Stimulated activated CD4-positive, alpha-beta T cell treated with anti-CD3 and anti-CD28 coated beads, Interleukin-1b, Interleukin-23, amount 100 ng/mL, for 48 hours (primary cell): ENCODE measurements at places on chromosomes 5 and 9.
A peak's percentile ranks its signal among the peaks of the same experiment; 100 is the strongest.

GRCh38 chr5:56616454-56617160 lies 198.7 kb upstream of the MAP3K1 start:
- no peak for DNase-seq

DNA sequence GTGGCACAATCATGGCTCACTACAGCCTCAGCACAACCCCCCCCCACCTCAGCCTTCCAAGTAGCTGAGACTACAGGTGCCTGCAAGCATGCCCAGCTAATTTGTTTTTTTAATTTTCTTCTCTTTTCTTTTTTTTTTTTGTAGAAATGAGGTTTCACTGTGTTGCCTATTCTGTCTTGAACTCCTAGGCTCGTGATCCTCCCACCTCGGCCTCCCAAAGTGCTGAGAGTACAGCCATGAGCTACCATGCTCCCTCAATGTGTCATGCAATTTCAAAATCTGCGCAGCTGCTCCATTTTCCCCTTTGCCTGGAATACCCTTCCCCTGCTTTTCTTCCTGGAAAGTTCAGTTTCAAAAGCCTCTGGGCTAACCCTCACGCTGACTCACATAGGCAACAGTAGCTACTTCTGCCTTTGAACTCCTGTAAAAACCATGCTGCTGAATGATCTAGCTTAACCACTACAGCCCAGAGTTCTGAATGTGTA lies 71.0 kb upstream of the IL7R start:
- DNase-seq: peak; percentile 62

- no peak for DNase-seq
These were observed 12.0 kb downstream of the PBX3 start for GRCh38 chr9:125758986-125759763.

GRCh38 chr9:16625161-16625631 lies 245.3 kb downstream of the BNC2 start:
- DNase-seq: no peak

DNA sequence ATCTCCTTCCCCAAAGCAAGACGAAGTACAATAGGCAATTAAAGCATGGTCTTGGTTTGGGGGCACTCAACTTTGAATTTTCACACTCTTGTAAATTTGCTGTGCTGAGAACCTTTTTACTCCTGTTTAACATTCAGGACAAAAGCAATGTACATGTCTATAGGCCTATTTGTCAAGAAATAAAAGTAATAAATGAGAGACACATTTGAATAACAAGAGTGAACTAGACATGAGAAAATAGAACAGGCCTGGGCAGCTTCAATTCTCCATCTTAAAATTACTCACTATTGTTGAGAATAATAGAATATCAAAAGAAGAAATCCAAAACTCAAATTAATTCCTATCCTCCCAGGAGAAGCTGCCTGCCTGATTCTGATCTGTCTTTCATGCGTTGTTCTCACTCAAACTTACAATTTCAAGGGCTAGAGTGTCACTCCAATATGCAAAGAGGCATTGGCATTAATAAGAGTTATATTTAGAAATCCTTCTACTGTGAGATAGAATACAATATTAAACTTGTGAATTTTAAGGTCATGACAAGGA lies 192.9 kb upstream of the CCNG1 start:
- no peak for DNase-seq

GRCh38 chr5:135158982-135159381 lies 125.0 kb upstream of the PITX1 start:
- DNase-seq: no peak

DNA sequence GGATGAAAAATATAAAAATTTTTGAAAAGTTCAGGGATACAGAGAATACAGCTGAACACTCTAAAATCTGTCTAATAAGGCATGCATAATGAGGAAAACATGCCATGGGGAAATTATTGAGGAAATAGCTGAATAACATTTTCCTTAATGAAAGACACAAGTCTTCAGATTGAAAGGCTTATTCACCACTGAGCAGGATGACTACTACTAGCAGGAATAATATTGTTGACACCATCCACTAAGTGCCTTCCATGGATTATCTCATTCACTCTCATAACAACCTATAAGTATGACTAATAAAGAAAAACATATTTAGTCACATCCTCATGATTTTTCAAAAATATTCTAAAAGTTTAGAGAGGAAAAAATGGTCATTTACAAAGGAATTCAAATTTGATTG lies 96.7 kb upstream of the FER start:
- no peak for DNase-seq

DNA sequence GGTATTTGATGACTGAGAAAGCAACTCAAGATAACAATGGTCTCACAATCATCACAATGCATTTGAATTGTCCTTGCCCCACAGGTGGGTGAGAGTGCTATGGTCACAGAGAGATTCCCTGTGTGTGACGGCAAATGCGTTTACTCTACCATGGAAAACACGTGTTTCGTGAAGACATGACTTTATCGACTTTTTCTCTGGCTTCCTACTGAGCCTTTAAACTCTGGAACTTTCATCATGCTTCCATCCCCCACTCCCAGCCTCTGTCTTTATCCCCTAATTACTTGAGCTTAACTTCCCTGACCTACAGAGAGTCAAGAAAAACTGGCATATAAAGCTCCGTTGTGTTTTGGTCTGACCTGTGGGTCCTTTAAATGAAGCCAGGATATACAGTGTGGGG lies 414.1 kb upstream of the CLINT1 start:
- DNase-seq: no peak

GRCh38 chr9:8809741-8810140 lies 1010.2 kb upstream of the DMAC1 start:
- no peak for DNase-seq

- no peak for DNase-seq
These were observed 244.7 kb downstream of the SEC61B start for GRCh38 chr9:99466781-99467180.

- DNase-seq: no peak
These were observed 1.1 kb downstream of the SPEF2 start for GRCh38 chr5:35618781-35619180.

DNA sequence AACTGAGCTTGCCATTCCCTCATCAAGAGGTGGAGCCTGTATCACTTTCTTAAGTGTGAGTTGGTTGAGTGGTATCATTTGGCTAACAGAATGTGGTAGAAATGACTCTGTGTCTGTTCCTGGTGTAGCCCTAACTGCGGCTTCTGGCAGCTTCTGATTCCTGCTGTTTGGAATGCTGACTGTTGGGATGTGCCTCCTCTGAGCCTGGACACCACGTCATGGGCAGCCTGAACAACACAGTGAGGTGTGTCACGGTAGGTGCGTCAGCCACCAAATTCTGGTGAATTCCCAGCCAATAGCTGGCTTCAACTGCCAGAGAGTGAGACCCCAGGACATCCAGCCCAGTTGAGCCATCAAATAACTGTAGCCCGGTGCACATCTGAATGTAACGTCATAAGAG lies 6.1 kb upstream of the C9orf152 start:
- no peak for DNase-seq

GRCh38 chr9:5230554-5230953 lies 665 bp upstream of the INSL4 start:
- DNase-seq: no peak

GRCh38 chr9:22116758-22117157 lies 107.7 kb upstream of the CDKN2B start:
- no peak for DNase-seq

DNA sequence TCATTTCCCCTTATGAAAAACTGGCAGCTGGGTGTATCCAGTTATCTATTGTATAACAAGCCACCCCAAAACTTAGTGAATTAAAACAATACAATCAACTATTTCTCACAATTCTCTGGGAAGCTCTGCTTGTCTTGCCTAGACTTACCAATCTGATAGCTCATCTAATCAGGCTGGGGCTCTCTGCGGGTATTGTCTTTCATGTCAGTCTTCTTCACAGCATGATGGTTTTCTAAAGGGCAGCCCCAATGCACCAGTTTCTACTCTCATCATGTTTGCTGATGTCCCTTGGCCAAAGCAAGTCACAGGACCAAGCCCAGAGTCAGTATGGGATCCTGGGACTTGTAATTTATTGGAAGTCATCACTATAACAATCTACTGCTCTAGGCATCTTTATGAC lies 433.5 kb downstream of the KIAA0825 start:
- DNase-seq: no peak

- no peak for DNase-seq
These were observed 10.5 kb downstream of the GPBP1 start for GRCh38 chr5:57184322-57184721.

GRCh38 chr9:93276973-93277372 lies 93.0 kb downstream of the WNK2 start:
- DNase-seq: no peak

GRCh38 chr5:150302301-150303069 lies at the start of gene ARSI:
Gene ARSI (minus strand): TSS chr5:150302905. CDS start chr5:150302373, 532 bp downstream.
- no peak for DNase-seq

GRCh38 chr9:76419782-76420380 lies 25.7 kb upstream of the RFK start:
- no peak for DNase-seq

GRCh38 chr9:114717908-114718486 lies 36.0 kb upstream of the TEX48 start:
- no peak for DNase-seq

DNA sequence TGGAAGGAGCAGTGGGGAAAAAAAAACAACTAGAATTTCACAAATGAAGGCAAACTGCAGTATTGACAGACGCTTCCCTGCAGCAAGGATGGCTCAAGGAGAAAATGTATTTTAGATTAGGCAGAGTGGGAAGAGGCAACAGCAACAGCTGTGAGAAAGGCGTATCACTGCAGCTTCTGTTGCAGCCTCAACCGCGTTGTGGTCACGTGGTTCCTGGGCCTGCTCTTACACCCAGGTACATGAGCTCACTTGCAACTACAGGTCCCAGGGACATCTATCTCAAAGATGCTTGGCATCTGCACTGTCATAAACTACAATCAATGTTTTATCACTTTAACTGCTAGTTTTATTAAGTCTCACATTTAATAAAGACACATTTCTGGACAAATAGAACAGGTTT lies 36.0 kb upstream of the GOLM1 start:
- DNase-seq: no peak

- DNase-seq: no peak
These were observed 62.7 kb downstream of the ANKRD33B start for GRCh38 chr5:10626473-10627013.

GRCh38 chr5:95780597-95780996 lies 41.9 kb downstream of the GLRX start:
- DNase-seq: no peak

GRCh38 chr5:157518963-157519362 lies 56.6 kb downstream of the ADAM19 start:
- peak; percentile 22 for DNase-seq

GRCh38 chr9:131530920-131531832 lies at the start of gene UCK1:
Gene UCK1 (minus strand): TSS chr9:131531263. CDS start chr9:131531174, 89 bp downstream.
- DNase-seq: peak; percentile 76

- no peak for DNase-seq
These were observed 30.8 kb upstream of the UNC5A start for GRCh38 chr5:176779537-176779936.

DNA sequence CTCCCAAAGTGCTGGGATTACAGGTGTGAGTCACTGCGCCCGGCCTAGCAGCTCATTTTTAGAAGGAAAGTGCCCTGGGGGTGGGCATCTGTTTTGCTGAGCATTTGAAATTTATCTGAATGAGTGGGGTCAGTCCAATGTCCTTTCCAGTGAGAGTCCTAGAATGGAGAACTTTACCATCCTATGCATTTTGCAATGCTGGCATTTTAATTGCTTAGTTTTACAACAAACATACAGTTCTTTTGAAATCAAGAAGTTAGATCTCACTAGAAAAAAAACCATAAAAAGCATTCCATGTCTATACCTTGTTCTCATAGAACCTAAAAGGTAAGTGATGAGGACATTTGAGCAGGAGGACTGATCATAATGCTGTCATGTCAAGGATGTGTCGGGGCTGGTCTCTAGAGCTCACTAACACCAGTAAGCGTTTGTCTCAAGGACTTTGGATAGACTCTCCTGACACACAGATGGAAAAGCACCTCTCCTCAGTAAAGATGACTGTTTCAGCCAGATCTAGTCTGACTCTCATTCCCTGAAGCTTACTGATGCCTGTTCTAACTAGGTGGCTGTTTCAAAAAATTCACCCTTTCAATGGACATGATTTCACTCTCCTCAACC lies 83.9 kb downstream of the DCP2 start:
- no peak for DNase-seq

DNA sequence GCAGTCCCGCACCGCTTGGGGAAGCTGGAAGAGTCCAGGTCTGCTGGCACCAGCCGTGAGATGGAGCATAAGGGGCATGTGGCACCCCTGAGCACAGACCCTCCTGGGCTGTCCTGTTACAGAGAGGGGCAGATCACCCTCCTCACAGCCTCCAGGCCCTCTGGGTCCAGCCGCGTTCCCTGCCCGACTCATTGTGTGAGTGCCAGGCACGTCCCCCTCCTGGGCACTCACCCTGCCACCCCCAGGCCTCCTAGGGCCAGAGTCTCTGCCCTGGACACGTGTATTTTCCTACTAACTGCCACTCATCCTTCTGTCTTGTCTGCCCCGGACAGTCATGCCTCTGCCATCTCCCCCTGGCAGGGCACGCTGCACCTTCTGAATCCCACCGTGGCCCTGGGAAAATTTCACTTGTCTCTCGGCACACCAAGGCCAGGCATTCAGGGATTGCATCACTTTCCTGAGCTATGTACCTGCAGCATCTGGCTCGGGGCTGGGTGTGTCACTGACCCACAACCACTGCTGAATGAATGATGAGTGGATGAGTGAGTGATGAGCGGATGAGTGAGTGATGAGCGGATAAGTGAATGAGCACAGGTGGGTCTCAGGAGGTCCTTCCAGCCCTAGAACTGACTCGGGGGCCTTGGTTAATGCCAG lies 21.5 kb upstream of the FCN1 start:
- DNase-seq: no peak

GRCh38 chr9:136847826-136848392 lies 1.3 kb upstream of the PHPT1 start:
- DNase-seq: peak; percentile 86

GRCh38 chr5:130836729-130837649 lies 328.1 kb downstream of the HINT1 start:
- DNase-seq: no peak

DNA sequence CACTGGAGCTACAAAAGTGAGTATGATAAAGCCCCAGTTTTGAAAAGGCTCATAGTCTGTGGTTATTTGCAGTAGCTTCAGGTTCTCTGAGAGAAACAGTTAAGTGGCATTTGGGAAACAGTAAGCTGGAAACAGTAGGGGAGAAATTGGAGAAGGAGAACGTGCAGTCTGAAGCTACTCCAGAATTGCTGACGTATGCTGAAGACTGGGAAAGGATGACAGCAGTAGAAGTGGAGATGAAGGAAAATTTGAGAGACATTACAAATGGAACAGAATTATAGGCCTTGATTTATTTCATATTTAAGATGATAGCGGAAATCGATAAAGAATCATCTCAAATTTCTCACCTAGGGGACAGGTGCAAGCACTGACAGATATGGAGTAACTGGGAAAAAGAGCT lies 248.8 kb downstream of the CAAP1 start:
- DNase-seq: no peak

DNA sequence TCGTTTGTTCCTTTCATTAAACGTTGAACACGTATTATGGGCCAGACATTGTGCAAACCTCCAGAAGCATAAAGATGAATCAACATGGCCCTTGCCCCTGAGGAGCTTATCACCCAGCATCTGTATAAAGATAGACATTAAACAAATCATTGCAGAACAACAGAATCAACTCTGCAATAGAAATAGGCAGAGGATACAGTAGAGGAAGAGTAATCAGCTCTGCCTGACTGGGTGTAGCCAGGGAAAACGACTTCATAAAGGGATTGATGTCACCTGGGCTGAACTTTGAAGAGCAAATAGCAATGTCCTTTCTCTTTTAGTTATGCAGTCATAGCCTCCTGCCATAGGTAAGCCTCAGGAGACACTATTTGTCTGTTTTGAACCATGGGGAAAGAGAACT lies 13.4 kb downstream of the RGS7BP start:
- DNase-seq: no peak
